ENCODE measurements at places on chromosomes 16 and 17.

DNA sequence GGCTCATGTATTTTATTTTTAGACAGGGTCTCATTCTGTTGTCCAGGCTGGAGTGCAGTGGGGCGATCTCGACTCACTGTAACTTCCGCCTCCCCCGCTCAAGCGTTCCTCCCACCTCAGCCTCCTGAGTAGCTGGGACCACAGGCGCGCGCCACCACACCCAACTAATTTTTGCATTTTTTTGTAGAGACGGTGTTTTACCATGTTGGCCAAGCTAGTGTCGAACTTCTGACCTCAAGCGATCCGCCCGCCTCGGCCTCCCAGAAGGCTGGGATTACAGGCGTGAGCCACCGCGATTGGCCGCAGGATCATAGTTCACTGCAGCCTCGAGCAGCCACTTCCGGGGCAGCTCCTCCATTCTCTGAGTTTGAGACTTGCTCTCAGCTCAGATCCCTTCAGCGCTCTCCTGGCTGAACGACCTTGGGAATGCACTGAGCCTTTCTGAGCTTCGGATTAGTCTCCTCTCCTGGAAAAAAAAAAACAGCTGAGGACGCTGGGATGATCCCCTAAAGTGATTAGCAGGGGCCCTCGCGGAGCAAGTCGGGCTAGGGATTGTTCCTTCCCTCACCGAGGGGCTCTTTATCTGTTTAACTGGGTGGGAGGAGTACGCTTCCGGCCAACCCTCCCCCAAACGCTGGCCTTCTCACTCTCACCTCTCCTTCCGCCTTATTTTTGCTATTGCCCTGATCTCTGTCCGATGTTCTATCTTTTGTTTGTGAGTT, 1.1 kb upstream of the PKMYT1 start:
- DNase-seq = no peak

DNA sequence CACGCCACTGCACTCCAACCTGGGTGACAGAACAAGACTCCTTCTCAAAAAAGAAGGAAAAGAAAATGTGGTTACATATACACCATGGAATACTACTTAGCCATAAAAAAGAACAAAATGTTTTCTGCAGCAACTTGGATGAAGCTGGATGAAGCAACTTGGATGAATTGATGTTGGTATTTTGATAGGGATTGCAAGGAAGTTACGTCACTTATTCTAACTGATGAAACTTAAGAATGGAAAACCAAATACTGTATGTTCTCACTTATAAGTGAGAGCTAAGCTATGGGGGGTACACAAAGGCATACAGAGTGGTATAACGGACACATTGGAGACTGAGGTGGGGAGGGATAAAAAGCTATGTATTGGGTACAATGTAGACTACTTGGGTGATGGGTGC, 17.5 kb downstream of the PLA2G10 start:
- DNase-seq = no peak

- no peak for DNase-seq
These were observed 848.6 kb upstream of the RBFOX1 start for GRCh38 chr16:6484081-6484480.

GRCh38 chr16:67862623-67863583, 9.9 kb upstream of the EDC4 start:
- peak; percentile 50 for DNase-seq

GRCh38 chr16:88144028-88144511, 192.8 kb downstream of the BANP start:
- no peak for DNase-seq

GRCh38 chr17:50527155-50527762, 5.3 kb upstream of the EPN3 start:
- no peak for DNase-seq

- no peak for DNase-seq
These were observed 1.8 kb downstream of the CCL22 start for GRCh38 chr16:57360321-57360935.

DNA sequence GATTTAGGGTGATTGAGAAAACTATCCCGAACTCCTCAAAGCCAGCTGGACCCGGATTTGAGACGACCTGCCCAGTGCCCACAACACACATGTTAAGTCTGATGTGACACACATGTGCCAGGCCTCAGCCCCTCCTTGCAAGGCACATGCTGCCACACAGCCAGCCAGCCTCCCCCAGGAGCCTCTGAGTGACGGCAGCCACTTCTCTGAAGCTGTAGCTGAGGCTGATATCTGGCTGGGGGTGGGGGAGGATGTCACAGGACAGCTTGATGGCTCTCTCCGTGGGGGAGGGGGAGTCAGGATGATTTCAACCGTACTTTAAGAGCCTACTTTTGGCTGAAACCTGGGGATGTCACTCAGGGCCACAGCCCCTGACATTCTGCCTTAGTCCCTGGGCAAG, 40.9 kb downstream of the SRCIN1 start:
- no peak for DNase-seq

DNA sequence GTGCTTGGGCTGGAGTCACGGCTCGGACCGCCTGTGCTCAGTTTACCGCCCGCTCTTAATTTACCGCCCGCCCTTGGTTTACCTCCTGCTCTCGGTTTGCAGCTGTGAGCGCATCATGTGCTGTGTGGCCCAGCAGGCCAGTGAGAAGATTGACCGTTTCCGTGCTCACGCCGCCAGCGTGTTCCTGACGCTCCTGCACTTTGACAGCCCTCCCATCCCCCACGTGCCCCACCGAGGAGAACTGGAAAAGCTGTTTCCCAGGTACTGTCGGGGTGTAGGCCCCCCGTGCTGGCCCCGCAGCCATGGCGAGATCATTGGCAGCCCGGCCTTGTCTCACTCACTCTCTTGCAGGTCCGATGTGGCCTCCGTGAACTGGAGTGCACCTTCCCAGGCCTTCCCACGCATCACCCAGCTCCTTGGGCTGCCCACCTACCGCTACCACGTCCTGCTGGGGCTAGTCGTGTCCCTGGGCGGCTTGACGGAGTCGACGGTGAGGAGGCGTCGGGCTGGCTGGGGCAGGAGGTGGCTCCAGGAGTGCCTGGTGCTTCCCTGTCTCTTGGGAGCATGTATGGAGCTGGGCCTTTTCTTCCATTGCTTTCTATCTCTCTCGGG, 89.3 kb upstream of the ZNF750 start:
- no peak for DNase-seq

- DNase-seq = no peak
These were observed 253.8 kb upstream of the CDH11 start for GRCh38 chr16:65375651-65376050.

DNA sequence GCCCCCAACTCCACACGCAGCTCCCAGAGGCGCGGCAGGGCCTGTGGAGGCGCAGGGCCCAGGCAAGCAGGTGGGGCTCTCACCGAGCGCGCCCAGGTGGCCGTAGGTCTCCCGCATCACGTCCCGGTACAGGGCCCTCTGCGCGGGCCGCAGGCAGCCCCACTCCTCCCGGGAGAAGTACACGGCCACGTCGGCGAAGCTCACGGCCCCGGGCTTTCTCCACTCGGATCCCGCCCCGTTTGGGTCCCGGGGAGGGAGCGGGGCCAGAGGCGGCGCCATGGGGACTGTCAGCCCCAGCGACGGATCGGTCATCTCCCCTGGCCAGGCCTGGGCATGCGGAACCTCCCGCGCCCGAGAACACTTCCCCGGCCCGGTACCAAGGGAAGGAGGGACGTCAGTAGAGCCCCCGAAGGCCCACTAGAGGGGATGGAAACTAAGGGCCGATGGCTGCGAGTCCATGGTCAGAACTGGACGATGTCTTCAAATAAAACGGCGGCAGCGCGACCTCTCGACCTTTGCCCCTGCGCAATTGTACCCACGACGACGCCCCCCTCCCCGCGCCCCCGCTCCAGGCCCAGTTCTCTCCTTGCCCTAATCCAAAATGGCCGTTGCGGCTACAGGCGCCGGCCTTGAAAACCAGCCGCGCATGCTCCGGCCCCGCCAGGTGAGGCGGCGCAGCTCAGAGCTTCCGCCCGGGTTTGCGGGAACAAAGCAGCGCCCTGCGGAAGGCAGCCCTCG, at the start of gene ZNF747:
ZNF747 (minus strand) TSS at position 491 of the 738 bp plus-strand sequence; CDS start at position 312, 179 bp downstream.
- peak; percentile 77 for DNase-seq

GRCh38 chr17:77530591-77530990, 389.8 kb downstream of the SEC14L1 start:
- no peak for DNase-seq

DNA sequence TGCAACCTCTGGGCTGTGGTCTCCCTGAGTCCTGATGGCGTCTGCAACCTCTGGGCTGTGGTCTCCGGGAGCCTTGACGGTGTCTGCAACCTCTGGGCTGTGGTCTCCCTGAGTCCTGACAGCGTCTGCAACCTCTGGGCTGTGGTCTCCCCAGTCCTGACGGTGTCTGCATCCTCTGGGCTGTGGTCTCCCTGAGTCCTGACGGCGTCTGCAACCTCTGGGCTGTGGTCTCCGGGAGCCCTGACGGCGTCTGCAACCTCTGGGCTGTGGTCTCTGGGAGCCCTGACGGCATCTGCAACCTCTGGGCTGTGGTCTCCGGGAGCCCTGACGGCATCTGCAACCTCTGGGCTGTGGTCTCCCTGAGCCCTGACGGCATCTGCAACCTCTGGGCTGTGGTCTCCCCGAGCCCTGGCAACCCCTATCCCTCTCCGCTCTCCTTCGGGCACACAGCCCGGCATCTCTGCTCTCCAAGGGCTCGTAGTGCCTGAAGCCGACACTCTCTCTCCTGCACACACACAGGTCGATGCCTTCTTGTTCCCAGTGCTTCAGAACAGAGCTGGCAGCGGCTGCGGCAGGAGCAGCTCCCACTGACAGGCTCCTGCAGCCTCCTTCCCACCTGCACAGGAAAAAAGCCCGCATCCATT, 45.6 kb downstream of the METRNL start:
- DNase-seq = no peak

GRCh38 chr17:32699247-32699646, 177.7 kb downstream of the MYO1D start:
- no peak for DNase-seq

DNA sequence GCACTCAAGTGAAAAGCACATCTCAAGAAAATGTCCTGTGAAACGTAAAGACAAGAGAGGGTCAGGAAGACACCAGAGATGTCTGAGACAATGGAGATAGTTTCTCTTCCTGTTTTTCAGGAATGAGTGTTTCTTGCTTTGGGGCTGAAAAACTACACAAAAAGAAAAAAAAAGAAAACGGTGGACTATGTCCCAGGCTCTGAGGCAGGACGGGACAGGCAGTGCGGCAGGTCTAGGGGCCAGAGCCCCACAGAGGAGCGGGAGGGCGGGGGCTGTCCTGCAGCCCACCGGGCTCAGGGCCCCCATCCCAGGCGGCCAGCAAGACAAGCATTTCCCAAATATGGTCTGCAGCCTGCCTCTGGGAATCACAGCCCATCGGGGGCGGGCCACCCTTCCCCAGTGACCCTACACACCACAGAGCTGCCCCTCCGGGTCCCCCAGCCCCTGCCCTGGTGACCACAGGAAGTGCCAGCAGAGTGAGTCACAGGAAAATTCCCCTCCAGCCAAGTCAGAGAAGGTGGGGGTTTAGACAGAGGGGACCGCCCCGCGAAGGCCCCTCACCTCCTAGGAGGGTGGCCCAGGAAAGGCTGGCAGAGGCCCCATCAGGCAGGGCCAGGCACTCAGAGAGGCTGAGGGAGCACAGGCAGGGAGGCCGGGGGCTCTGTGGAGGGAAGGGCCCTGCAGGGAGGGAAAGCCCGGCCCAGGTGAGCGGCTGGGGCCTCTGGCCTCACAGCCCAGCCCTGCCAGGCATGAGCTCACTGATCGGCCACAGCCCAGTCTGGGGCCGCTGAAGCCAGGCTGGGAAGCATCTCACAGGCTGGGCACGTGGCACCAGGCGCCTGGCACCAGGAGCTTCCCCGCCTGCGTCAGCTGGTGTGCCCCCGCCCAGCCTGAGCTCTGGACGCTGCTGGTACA, 6.3 kb downstream of the BCAR1 start:
- DNase-seq = peak; percentile 96

GRCh38 chr16:85123891-85124635, 11.8 kb upstream of the CIBAR2 start:
- DNase-seq = peak; percentile 94
